ENCODE measurements at places on chromosomes 1 and 21.
A peak's percentile ranks its signal among the peaks of the same experiment; 100 is the strongest.

GRCh38 chr1:15610167-15610566, 7.1 kb upstream of the DDI2 start:
- no peak for DNase-seq

DNA sequence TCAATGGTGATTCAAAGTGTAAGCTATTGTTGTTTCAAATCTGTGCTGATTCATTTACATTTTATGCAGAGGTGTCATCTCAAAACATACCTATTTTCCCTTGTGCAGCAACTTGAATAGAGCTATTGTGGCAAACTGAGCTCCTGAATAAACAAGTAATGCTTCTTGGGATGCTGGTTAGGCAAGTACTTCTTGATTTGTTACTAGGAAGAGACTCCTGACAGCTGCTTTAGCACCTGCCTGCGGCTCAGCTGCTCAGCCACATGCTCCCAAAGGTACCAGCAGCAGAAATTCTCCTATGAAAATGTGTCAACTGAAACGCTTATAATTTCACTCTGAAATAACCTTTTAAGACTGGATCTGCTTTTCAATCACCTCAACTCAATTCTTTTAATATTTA, 352.3 kb downstream of the RYR2 start:
- DNase-seq = no peak

- DNase-seq = no peak
These were observed 70.6 kb upstream of the KCNJ6 start for GRCh38 chr21:37986751-37987399.

DNA sequence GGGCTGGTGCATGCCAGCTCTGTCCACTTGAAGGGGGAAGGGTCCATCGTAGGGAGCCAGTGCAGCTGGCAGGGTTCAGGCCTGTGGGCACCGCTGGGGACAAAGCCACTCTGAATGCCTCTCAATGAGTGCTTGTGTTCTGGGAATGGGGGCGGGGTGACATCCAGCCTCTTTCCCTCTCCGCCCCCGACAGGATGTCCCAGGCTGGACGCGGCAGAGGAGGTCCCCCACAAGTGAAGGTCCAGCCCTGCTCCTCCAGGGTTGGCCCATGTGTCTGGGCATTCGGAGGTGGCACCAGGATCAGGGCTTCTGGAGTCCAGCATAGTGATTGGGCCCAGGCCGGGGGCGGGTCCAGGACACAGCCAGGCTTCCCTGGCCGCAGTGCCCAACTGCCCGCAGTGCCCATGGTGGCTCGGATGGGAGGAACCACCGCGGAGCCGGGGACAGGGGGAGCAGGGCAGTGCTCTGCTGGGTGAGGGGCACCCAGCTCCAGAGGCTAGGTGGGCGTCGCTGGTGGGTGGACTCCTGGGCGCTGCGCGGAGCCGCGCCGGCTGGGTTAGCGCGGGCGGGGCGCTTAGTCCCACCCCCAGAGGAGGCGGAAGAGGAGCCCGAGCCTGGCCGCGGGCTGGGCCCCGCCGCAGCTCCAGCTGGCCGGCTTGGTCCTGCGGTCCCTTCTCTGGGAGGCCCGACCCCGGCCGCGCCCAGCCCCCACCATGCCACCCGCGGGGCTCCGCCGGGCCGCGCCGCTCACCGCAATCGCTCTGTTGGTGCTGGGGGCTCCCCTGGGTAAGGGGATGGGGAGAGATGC, at the start of gene SHISA4:
Gene SHISA4 (plus strand): TSS at position 617 of the 808 bp plus-strand sequence. CDS start 97 bp downstream, at position 714.
- DNase-seq = no peak

GRCh38 chr1:1539310-1540089, 924 bp downstream of the TMEM240 start:
- DNase-seq = no peak

DNA sequence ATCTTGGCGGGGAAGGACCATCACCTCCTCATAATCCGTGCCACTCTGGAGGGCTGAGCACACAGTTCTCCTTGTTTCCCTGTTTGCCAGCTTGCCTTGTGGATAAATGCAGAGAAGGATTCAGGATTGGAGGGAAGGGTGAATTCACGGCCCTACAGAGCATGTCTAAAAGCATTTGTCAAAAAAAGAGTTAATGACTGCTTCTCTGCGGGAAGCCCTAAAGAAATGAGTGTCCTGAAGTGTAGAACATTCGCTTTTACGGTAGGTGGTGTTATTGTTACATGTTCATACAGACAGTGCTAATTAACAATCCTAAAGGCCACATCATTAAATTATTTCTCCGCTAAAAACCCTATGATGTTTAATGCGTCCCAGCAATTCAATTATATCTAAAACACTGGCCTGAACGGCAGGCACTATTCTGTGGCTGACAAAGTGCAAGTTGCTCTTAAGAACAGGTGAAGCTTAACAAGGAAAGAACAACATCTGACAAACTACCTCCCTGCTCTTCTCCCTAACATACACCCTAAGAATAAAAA, 112.3 kb upstream of the NFIA start:
- DNase-seq = no peak

DNA sequence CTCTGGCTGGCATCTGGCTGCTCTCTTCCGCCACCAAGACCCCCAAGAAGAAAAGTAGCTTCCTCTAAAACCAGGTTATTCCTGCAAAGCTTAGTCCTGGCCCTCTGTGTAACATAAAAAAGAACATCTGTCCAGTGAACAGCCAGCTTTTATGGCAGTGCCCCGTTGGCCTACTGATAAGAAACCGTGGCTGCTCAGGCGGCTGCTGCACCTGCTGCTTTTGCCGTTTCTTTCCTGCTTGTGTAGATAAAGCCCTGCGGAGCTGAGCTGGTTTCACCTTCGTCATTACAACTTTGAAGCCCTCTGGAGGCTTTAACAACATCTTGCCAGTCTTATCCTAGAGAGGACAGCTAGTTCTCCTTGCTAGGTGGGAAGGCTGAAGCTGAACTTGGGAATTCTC, 20.5 kb downstream of the ELAPOR1 start:
- no peak for DNase-seq

DNA sequence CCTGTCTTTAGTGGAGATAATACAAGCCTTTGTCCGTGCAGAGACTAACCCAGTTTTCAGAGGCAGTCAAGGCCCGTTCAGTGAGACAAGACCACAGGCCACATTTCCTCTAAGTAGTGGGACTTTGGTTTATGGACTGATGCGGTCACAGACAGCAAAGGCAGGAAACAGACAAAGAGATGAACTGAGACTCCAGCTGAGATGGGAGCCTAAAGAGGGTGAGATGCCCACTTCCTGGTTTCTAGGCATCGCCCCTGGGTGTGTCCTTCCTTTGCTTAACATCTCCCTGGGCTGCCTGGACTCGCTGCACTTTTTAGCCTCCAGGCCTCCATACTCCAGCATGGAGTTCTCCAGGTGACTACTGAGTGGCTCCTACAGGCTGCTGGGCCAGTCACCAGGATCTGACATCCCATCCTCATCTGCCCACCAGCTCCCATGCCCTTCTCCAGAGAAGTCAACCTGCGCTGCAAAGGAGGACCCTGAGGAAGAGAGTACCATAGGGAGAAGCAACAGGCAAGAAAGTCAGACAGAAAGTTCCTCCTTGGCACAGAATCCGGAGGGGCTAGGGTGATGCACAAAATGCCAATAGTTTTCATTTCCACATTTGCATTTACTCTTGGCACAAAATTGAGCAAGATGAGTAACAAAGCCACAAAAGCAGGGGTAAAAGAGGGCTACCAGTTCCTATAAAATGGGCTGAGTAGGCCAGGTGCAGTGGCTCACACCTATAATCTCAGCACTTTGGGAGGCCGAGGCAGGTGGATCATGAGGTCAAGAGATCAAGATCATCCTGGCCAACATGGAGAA, 15.1 kb downstream of the THEMIS2 start:
- peak; percentile 52 for DNase-seq

- no peak for DNase-seq
These were observed 1262.1 kb downstream of the NCAM2 start for GRCh38 chr21:22260274-22260673.

GRCh38 chr1:89724369-89725010, 91.6 kb downstream of the LRRC8C start:
- DNase-seq = no peak

DNA sequence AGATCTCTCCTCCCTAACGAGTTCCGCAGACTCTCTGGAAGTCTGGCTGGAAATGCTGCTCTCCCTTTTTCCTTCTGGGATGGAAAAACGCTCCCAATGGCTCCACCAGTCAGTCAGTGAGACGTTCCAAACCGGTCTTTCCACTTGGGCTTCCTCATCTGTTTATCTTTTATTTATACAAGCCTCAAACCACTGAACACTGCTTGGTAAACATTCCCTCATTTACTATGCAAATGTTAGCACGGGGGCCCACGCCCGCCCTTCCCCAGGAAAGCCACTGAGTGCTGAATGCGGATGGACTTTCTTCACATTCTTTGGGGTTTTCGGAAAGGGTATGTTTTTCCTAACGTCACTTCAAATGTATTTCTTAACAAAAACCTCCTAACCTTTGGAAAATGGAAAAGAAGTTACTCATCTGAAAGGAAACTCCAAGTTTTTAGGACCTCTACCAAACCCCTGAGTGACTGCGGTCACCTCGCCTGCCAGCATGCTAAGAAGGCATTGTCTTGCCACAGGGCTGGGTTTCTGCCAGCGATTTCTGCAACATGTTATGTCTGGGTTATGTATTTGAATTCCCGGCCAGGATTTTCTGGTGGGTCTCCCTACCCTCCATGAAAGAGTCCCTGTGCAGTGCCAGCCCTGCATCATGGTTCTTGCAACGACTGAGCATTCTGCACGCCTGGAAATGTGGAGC, 14.0 kb upstream of the UMODL1 start:
- DNase-seq = no peak

DNA sequence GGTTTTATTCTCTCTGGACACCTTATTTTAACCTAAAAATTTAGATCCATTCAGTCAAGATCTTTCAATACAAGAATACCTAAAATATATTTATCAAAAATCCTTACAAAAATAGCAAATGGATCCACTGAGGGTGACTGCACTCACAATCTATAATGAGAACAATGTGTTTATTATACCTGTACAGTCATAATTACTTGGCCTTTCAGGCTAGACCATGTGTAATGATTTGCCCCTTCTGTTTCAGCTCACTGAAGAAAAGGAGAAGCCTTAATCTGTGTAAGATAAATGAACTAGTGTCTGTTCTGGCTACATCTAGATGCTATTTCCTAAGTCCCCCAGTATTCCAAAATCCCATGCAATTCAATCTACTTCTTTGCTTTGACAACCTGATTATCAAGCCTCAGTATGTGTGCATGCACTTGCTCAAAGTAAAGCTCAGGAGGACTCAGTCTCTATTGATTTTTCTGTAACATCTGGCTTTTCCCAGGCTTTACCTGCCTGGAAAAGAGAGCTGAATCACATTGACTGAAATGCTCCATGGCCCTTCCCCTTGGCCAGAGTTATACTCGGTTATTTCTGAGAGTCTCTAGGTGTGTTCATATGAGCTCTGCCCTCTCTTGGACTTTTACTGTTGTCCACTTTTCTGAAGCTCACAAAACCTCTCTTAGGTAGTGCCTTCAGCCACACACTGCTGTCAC, 27.6 kb downstream of the CRP start:
- DNase-seq = no peak

GRCh38 chr1:97759078-97759477, 161.8 kb downstream of the DPYD start:
- DNase-seq = no peak

GRCh38 chr1:27491748-27492700, 2.1 kb upstream of the WASF2 start:
- DNase-seq = no peak

GRCh38 chr1:200729863-200730262, 8.8 kb upstream of the CAMSAP2 start:
- no peak for DNase-seq

GRCh38 chr1:238658763-238659162, 727.6 kb upstream of the CHRM3 start:
- DNase-seq = no peak

- no peak for DNase-seq
These were observed 88.7 kb upstream of the SIM2 start for GRCh38 chr21:36610201-36610600.

GRCh38 chr1:247638011-247638410, 32.6 kb downstream of the OR2G3 start:
- no peak for DNase-seq

DNA sequence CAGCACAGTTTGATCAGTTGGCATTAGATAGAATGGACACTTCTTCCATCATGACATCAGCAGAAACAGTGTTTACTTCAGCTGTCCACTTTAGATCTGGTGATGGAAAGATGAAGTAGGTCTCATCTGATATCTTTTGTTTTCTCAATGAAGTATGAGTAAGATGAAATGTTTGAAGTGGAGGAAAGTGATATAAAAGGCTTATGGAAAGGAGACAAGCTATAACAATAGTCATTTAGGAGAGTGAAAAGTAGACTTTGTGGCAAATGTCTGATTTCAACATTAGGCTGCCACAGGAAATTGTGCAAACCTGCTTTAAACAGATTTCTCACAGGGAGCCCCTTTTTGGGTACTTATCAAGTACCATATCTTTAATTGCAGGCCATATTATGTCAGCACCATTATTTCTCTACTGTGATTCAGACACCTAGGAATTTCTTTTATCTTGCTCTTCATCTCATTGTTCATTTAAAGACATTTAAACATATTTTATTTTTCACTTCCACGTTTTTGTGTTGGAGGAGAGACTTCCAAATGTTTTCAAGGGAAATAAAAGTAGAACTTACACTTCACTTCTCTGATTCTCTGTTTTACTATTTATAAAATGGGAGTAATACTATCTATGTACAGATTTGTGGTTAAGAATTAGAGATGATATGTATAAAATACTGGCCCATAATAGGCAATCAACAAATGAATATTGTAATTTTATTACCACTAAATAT, 18.1 kb downstream of the PDC start:
- no peak for DNase-seq

GRCh38 chr1:43814401-43814800, 107.1 kb downstream of the ST3GAL3 start:
- no peak for DNase-seq

DNA sequence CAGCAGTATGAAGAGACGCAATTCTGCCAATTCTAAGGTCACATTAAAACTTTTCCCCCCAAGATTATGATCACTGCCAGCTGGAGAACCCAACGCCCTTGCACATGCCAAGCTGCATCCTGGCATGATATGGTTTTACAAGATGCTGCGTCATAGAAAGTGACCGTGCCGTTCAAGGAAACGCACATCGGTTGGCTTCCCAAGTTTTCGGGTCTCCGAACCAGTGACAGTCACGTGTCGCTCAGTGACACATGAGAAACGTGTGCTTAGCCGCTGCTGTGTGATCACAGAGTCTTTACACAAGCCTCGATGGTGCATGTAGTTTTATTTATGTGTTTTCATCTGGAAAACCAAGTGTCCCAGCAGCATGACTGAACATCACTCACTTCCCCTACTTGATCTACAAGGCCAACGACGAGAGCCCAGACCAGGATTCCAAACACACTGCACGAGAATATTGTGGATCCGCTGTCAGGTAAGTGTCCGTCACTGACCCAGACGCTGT, 7.4 kb downstream of the SMIM1 start:
- DNase-seq = no peak
